ENCODE measurements at places on chromosomes 7 and 10. TPM values are rescaled to one million over a fixed set of nuclear protein-coding genes. Genes with fewer than 3 reads are reported as not detected.

Gene PSD
- 4.6 TPM for total RNA-seq

Gene HECW1
- not detected for total RNA-seq

Gene OR6V1
- total RNA-seq = not detected

Gene PLAU
- 10.8 TPM for total RNA-seq

Gene TUBB8
- total RNA-seq = not detected

- peak; percentile 4 for DNase-seq
Measured at GRCh38 chr7:87816389-87816788, 59.8 kb downstream of the SLC25A40 start.

GRCh38 chr10:85611093-85611740 lies 755.4 kb downstream of the GRID1 start:
- no peak for DNase-seq

GRCh38 chr7:23680414-23681405 lies 711 bp downstream of the FAM221A start:
- DNase-seq = peak; percentile 5

- DNase-seq = no peak
Measured at GRCh38 chr10:28355376-28355775, 52.5 kb upstream of the MPP7 start.

DNA sequence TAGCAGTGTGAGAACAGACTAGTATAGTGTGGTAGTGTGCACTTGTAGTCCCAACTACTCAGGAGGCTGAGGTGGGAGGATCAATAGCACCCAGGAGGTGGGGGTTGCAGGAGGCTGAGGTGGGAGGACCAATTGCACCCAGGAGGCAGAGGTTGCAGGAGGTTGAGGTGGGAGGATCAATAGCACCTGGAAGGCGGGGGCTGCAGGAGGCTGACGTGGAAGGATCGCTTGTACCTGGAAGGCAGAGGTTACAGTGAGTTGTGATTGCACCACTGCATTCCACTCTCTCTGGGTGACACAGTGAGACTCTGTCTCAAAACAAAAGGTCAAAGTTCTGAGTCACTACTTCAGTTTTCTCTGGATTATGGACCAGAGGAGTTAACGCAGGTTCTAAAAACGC lies 22.6 kb upstream of the DIP2C start:
- no peak for DNase-seq
